Activated CD4-positive, alpha-beta T cell treated with anti-CD3 and anti-CD28 coated beads, Interleukin-10, Interleukin-2, amounts not matched to agents 100 ng/mL and 50 ng/mL, durations not matched to agents 16 hours and 8 hours (primary cell): ENCODE measurements at places on chromosomes 4 and X.

GRCh38 chrX:43456063-43456462, 200.0 kb upstream of the MAOA start:
- DNase-seq, result no peak

DNA sequence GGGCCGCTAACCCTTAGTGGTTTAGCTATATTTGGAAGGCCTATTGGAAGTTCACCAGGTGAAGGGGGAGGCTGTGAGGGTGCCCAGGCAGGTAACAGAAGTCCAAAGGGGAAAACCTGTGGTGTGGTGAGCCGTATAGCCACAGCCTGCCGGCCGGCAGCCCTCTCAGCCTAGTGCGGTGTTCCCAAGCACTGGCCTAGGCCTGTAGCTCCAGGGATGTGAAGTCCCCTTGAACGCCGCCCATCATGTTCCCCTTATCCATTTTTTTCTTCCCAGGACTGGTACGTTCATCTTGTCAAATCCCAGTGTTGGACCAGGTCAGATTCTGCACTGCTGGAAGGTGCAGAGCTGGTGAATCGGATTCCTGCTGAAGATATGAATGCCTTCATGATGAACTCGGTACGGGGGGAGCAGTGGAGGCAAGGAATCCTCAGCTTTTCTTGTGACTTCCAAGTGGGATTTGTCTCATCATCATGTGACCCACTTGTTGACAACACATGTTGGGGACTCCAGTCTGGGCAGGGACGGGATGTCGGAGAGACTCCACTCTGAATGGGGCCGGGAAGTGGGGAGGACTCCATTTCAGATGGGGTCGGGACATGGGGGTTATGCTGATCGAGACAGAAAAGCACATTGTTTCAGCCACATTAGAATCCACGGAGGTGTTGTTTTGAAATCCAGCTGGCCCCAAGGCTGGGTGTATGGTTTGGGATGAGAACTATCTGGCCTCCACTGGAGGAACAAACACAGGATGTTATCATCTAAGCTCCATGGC, 39.2 kb upstream of the MSANTD1 start:
- DNase-seq, result no peak

DNA sequence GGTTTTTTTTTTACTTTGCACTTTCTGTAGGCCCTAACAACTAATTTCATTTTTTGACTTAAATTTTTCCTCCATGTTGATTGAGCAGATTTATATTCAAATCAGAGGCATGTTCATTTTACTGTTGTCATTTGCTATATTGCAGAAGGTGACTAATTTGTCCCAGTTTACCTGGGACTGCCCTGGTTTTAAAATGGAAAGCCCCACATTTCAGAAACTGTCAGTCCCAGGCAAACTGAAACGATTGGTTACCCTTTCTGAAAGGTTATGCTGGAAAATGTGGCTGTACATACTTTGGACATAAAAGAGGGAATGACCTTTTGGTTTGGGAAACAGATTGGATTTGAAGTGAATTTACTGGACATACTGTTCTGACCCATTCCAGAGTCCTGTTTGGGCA, 160.0 kb downstream of the SPCS3 start:
- no peak for DNase-seq

GRCh38 chr4:5526080-5526846, 182.1 kb downstream of the EVC2 start:
- no peak for DNase-seq

DNA sequence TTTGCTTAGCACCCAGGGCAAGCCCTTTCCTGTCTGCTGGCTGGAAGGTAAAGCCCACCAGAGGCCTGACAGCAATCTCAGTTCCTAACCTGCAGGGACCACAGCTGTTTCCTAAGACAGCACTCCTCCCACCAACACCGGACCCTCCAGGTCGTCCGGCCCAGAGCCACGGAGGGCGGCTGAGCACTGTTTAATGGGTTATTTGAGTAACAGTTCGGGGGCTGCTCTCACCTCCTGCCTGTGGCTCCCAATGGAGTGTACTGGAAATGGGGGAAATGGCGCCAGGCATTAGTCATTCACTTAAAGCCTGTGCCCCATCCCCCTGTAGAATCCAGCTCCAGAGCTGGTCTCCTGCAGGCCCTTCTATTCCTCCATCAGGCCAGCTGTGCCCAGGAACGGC, 81.6 kb upstream of the ADRA2C start:
- no peak for DNase-seq

GRCh38 chr4:52076731-52077130, 25.6 kb downstream of the SPATA18 start:
- DNase-seq, result no peak

- no peak for DNase-seq
These were observed 282.9 kb downstream of the RAB28 start for GRCh38 chr4:13201241-13201640.

GRCh38 chrX:47900833-47901232, 64.1 kb downstream of the ZNF81 start:
- DNase-seq, result no peak

DNA sequence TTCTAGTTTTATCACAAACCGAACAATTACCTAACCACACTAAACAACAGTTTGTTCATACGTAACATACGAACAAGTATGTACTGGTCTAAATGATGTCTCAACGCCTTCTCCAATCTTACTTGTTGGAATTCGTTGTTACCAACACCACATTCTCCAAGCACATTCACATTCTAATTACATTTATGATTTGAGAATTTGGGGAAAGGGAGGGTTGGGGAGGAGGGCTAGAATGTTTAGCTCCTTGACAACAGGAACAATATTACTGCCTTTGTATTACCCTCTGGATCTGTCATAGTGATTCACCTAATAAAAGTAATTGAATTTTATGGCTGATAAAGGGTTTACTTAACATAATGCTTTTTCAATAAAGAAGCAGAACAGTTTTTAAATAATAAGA, 24.4 kb downstream of the LCORL start:
- DNase-seq, result no peak

- DNase-seq, result no peak
These were observed 289.2 kb upstream of the PCDH10 start for GRCh38 chr4:132859929-132860328.
